ENCODE measurements at places on chromosomes 5 and 9.
A peak's percentile ranks its signal among the peaks of the same experiment; 100 is the strongest.

- no peak for DNase-seq
Observed at GRCh38 chr5:9512457-9512856, 33.4 kb downstream of the SEMA5A start.

DNA sequence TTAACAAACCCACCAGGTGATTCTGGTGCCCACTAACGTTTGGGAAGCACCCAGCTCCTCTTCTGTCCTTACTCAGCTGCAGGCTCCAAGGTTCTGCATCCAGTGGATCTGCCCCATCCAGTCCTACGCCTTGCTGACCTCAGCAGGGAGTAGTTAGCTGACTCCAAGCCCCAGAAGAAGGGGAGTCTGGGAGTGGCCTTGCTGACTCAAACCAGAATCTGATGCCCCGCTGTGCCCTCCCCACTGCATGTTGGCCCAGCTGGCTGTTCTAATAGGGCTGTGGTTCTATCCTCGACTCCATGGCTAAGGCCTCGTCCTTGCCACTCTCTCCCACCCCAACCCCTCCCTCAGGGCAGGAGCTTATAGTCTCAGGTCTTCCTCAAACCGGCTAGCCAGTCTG lies 136.3 kb downstream of the TTLL11 start:
- DNase-seq: no peak

- DNase-seq: no peak
Observed at GRCh38 chr5:80206282-80206681, 49.6 kb downstream of the SERINC5 start.

- no peak for DNase-seq
Observed at GRCh38 chr5:549229-549628, 25.0 kb upstream of the SLC9A3 start.

DNA sequence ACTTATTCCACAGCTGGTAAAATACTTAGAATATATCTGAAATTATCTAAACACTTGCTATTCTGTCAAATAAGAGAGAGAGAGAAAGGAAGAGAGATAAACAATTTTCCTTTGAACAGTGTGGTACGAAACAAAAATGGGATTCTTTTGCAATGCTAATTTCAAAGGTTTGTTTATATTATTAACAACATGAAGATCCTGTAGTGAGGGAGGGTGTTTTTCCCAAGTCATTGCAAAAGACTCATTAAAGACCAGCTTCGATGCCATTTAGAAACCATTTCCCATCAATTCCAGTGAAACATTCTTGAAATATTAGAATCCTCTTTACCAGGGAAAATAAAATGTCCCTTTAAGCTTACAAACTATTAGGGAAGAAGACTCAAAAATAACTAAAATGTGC lies 505.4 kb downstream of the SEMA5A start:
- DNase-seq: no peak

DNA sequence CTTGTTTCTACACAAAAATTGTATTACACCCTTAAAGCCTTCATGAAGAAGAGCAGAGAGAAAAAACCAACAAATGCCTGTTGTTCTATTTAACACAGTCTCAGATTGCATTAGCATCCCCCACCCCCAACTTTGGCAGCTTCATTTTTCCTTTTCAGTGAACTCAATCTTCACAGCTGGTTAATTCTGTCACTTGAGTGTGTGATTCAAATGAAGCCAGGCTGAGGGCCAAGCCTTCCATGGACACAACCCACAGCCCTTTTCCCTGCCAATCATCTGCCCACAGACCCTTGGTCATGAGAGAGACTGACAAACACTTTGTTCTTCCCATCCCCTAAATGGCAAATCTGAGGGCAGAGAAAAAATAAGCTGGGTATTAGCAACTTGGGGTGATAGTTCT lies 217.5 kb upstream of the NMUR2 start:
- DNase-seq: no peak

DNA sequence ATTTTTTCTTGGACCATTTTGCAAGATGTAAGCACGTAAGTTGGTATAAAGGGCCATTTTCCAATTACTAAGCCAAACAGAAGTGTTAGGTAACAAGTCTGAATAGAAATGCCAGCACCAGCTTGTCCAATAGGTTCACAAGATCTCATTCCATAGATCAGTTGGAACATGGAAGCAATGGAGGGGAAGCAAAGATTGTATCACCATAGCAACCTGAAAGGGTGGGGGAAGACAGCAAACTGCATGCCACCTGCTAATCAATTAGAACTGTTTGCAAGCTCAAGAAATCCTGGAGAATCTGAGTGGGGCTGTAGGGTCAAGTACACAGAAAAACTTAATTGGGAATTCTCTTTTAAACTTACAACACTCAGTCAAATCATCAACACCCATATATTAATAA lies 264.9 kb upstream of the EFNA5 start:
- no peak for DNase-seq

GRCh38 chr5:82205005-82205404 lies 73.1 kb downstream of the RPS23 start:
- DNase-seq: no peak

DNA sequence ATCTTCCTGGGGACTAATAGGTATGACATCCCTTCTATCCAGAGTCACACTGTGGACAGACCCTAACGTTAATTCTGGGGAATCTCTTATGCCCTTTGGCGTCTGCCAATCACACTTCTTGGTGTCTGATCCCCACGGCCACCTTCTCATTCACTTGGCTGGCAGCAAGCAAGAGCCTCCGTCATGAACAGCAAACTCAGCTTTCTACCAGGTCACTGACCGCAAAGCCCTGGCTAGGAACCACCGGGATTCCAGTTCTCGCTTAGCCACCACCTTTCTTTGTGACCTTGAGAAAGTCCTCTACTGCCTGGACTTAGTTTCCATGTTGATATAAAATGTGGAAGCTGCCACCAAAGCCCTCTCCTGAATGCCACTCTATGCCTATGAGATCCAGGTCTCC lies 67.7 kb upstream of the FCN1 start:
- DNase-seq: no peak

GRCh38 chr9:86545090-86545489 lies 190.9 kb upstream of the TUT7 start:
- no peak for DNase-seq

DNA sequence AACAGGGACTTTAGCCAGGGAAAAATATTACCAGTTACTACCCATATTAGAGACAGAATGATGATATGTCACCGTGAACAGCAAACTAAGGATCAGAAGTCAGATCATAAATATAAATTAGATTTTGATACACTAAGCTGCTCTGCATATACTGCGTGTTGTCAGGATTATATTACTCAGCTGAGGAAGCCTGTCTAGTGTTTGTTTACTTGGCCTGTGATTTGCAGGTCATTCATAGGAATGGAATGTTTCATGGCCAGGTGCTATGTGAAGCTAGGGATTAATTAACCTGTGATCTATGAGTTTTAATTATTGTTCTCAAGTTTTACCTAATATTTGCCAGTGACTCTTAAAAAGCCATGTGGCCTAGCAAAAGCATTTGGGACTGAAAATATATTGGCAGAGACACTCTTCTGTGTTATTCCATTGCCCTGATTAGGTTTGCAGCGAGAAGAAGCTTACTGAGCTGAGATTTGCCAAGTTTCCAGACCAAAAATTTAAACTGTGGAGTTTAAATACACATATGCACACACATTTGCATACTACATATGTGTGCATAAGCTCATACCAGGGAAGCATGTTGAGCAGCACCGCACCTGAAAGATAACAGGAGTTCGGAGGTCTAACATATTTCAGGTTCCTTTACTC lies 496.3 kb upstream of the GRIA1 start:
- DNase-seq: no peak

GRCh38 chr5:137022043-137022442 lies 477.1 kb downstream of the SPOCK1 start:
- no peak for DNase-seq

- no peak for DNase-seq
Observed at GRCh38 chr9:98842510-98842909, 35.0 kb downstream of the GALNT12 start.

DNA sequence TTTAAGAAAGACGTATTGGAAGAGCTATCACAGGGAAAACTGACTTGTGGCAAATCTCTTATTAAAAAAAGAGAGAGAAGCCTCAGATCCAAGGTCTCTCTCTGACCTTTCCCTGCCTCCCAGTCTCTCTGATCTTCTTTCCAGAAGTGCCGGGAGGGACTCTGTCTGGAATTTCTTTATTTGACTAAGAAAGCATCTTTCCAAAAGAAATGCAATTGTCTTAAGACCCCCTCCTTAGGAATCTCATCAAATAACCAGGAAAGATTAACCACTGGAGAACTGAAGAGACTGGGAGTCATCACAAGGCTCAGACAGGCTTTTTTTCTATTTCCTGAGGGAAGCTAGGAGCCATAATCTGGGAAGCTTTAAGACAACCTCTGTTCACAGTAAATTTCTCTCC lies 4.6 kb downstream of the C1QTNF3 start:
- DNase-seq: no peak

DNA sequence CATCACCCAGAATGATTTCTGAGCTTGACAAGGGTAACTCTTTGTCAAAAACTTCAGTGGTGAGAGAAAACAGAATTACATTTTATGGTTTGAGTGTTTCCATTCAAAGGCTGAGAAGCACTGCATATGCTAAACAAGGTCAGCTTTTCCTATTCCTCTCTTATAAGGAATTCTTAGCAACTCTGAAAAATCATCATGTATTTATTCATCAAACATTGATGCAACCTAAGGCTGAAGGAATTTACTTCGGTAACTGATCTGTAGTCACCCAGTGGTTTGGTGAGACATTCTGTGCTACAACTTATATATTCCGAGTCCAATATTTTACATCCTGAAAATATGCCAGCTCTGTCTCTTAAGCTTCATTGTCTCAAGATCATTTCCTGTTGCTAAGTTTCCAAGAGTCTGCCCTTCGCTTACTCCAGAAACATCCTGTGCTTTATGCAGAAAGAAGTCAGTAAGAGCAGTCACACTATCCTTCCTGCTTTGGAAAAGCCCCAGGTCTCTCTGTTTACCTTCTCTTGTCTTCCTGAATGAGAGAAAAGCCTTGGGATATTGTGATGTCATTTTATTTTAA lies 176.6 kb upstream of the TBCA start:
- DNase-seq: no peak

GRCh38 chr5:86797677-86798076 lies 179.9 kb downstream of the COX7C start:
- no peak for DNase-seq

GRCh38 chr5:56814361-56814962 lies 887 bp upstream of the MAP3K1 start:
- DNase-seq: no peak

DNA sequence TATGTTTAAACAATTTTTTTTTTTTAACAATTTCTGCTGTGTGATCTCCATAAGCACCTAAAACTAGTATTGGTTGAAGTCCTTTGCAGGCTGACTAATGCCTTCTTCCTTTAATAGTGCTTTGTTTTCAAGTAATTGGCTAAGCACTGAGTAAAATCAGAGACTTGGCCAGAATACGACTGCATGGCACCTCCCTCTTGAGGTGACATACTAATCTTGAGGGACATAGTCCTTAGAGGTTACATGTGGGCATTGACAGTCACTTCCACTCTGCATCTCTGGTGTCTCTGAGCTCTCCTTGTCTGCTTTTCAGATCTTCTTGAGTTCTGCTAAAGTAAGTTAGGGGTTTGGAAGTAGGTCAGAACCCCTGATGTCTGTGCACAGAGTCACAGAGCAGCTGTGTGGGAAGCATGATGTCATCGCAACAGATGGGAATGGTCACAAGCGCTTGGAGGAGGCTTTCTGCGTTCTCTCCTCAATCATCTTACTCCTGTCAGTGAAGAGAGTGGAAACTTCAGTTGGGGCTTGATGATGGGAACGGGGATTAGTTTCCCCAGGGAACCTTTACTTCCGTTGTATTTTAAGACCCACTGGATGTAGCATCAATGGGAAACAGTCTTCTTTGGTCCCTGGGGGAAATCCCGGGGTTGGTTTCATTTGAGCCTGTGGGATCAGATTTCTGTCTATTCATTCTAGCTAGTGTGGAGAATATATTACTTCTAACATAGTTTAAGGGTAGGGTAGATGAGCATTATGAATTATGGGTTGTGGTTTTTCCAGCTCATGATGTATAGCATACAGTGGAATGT lies 136.9 kb downstream of the ARHGAP26 start:
- peak; percentile 35 for DNase-seq

DNA sequence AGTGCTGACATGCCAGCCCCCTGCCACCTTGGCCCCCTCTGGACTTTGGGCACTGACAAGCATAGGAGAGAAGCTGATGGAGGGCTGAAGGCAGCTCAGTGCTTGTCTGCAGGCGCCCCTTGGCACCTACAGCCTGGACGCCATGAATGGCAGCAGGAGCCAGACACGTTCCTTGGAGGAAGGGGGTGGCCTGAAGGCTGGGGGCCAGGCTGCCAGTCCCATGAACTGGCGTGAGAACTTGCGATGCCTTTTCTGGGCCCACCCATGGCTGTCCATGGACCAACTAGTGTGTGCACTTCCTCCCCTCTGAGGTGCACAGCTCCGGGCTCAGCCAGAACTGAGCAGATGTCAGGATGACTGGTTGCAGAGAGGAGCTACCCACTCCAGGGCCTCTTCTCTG lies 99.0 kb upstream of the RANBP6 start:
- DNase-seq: no peak
